ENCODE measurements at places on chromosomes 12 and 14.

GRCh38 chr14:73753124-73753886 lies 39.1 kb upstream of the PNMA1 start:
- DNase-seq = peak; percentile 49

- DNase-seq = peak; percentile 46
Observed at GRCh38 chr14:61476754-61477410, 155.5 kb downstream of the PRKCH start.

DNA sequence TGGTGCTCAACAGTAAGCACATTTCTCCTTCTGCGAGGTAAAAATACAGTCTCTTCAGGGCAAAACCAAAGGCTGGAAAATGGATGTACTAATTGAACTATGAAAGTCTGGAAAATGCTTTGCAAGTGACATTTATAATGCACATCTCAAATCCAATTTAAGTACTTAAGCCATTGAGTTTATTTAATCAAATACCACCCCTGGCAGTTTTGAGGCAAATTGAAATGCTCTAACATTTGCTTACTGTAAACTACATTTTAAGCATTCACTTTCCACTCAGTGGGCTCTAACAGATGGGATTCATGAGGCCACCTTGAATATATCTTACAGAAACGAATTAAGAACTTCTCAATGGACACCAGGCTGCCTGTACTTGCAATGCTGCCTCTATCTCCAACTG lies 69.7 kb downstream of the HELB start:
- no peak for DNase-seq

GRCh38 chr12:64965920-64966319 lies 141.5 kb downstream of the TBC1D30 start:
- DNase-seq = no peak

DNA sequence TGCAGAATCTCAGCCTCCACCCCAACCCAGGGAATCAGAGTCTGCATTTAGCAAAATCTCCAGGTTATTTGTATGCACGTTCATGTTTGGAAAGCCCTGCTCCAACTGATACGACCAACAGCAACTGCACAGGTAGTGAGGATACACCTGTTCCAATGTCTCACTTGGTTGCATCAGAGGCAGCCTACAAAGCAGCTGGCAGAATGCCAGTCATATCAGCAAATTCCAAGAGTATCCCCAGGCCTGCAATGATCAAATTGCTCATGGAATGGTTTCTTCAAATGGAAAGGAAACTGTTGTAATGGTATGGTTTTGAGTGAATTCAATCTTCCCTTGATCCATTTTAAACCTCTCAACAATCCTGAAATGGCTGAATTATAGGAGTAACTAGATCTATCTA lies 75.4 kb downstream of the GRIP1 start:
- no peak for DNase-seq

DNA sequence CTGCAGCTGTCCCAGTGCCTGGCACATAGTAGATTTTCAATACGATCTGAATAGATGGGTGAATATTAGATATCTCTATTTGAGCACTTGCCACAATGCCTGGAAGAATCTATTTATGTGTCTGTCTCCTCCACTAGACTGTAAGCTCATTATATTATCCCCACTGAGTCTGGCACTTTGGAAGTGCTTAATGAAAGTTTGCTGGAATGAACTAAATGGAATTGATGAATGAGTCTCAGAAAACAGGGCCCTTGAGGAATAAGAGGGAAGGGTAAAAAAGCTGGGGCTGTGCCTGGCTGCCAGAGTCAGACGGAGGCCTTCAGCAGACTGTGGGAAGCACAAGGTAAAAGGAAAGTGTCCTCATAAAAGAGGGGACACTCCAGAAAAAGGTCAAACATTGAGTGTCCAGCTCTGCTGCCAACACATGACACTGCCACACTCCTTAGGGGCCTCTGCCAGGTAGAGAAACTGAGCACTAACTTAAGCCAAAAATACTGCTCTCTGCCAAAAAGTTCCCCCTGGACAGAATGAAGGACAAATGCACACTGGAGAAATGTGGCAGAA lies 39.3 kb downstream of the GLT8D2 start:
- peak; percentile 11 for DNase-seq
